CD4-positive, CD25-positive, alpha-beta regulatory T cell (primary cell): ENCODE measurements at places on chromosomes 7 and 10. TPM values are rescaled to one million over a fixed set of nuclear protein-coding genes. Genes with fewer than 3 reads are reported as not detected.

The NEUROD6 gene
- total RNA-seq = not detected

GRCh38 chr7:150962553-150963399 is 15.3 kb downstream of the KCNH2 start:
- H3K27ac ChIP-seq = no peak overlapping the region
- peaks cover 5% of the 10 kb centered on the region for H3K27me3 ChIP-seq
- DNase-seq = peak; percentile 51
- peaks cover 6% of the 10 kb centered on the region for H3K4me1 ChIP-seq

The EIF3A gene
- total RNA-seq = 203 TPM

The NUTM2A gene
- total RNA-seq = 0.86 TPM

DNA sequence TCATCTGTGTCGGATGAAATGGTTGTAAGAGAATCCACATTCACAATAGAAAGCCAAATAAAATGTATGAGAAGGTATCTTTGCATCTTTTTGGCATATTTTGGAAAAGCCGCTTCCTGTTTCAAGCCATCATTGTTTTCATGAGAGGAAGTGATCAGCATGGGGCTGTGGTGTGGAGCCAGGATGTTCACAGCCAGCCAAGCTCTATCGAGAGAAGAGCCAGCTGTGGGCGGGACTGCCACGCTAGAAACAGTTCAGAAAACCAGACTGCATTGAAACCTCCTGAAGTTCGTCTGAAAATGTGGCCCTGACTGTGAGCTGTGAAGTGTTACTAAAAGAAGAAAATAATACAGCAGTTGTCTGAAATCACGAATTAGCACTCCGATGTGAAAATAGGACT is 21.2 kb upstream of the NPS start:
- no peak overlapping the region for H3K4me3 ChIP-seq
- DNase-seq = no peak
- H3K36me3 ChIP-seq = no peaks in the 10 kb centered on the region
- H3K27me3 ChIP-seq = no peaks in the 10 kb centered on the region
- H3K4me1 ChIP-seq = no peaks in the 10 kb centered on the region

The ZNF425 gene
- total RNA-seq = 0.35 TPM

The TMEM236 gene
- total RNA-seq = 0.10 TPM

The DBNL gene
- 104 TPM for total RNA-seq

- H3K4me1 ChIP-seq = no peaks in the 10 kb centered on the region
- no peak overlapping the region for H3K27ac ChIP-seq
- no peak overlapping the region for H3K4me3 ChIP-seq
- DNase-seq = no peak
- H3K36me3 ChIP-seq = no peaks in the 10 kb centered on the region
Measured at GRCh38 chr7:39367451-39367850, 198.8 kb upstream of the YAE1 start.

DNA sequence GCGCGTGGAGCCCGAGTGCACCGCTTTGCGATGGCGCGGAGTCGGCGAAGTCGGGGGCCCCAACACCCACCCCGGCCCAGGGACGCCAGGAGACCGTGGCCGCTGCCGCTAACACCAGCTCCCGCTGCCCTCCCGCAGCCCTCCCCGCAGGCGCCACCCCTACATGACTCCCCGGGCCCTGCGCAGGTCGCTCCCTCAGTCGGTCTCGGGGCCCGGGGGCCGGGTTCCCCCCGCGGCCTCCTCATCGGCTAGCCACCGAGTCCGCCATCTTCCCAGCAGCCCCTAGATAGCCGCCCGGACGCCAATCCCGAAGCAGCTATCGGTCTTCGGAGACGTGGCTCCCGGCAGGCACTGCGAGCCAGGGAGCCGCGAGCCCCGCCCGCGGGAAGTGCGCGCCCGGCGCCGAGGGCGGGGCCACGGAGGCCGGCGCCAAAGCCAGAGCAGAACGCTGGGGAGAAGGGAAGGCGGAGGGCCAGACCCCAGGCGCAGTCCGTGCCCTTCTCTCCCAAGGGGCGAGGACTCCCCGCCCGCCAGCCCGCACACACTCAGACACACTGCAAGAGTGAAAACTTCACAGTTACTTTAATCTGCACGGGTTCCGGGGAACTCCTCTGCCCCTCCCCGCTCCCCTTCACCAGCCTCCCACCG is at the start of gene FASTK:
TSS of gene FASTK (minus strand) at position 288 of the 648 bp plus-strand sequence. CDS start at position 245, 43 bp downstream.
- peaks cover 45% of the 10 kb centered on the region for H3K4me1 ChIP-seq
- H3K27ac ChIP-seq = peak within 1 kb of the TSS; percentile 85
- peaks cover 10% of the 10 kb centered on the region for H3K27me3 ChIP-seq

The MYO1G gene
- total RNA-seq = 427 TPM

The CASP2 gene
- total RNA-seq = 61.4 TPM

GRCh38 chr7:94588075-94588474 is 67.9 kb downstream of the SGCE start:
- no peaks in the 10 kb centered on the region for H3K27me3 ChIP-seq
- H3K36me3 ChIP-seq = no peaks in the 10 kb centered on the region
- no peak overlapping the region for H3K27ac ChIP-seq
- DNase-seq = no peak
- no peaks in the 10 kb centered on the region for H3K4me1 ChIP-seq

GRCh38 chr10:3925184-3925583 is 140.2 kb upstream of the KLF6 start:
- H3K4me1 ChIP-seq = no peaks in the 10 kb centered on the region
- no peak overlapping the region for H3K27ac ChIP-seq
- no peak overlapping the region for H3K4me3 ChIP-seq

DNA sequence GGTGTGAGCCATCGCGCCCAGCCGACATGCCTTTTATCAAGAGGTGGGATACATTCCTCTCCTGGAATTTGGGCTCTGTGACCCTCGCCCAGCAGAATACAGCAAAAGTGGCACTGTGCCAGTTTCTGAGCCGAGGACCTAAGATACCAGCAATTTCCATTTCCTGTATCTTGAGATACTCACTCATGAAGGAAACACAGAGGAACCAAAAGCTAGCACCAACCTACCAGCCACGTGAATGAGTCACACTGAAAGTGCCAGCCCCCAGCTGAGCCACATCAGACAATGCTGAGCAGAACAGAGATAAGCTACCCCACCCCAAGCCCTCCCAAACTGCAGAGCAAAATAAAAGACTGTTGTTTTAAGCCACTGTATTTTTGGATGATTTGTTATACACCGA is 56.3 kb downstream of the CACUL1 start:
- peak overlapping the region; percentile 80 for H3K4me3 ChIP-seq
- peaks cover 12% of the 10 kb centered on the region for H3K36me3 ChIP-seq
- H3K27me3 ChIP-seq = no peaks in the 10 kb centered on the region
- peaks cover 24% of the 10 kb centered on the region for H3K4me1 ChIP-seq
- peak overlapping the region; percentile 71 for H3K27ac ChIP-seq

GRCh38 chr7:13563257-13563656 is 426.2 kb downstream of the ETV1 start:
- no peaks in the 10 kb centered on the region for H3K27me3 ChIP-seq
- H3K27ac ChIP-seq = no peak overlapping the region
- no peaks in the 10 kb centered on the region for H3K4me1 ChIP-seq

GRCh38 chr7:21169667-21170580 is 258.0 kb upstream of the SP4 start:
- peaks cover 6% of the 10 kb centered on the region for H3K27me3 ChIP-seq
- H3K4me3 ChIP-seq = no peak overlapping the region
- H3K36me3 ChIP-seq = no peaks in the 10 kb centered on the region
- H3K4me1 ChIP-seq = no peaks in the 10 kb centered on the region
- DNase-seq = no peak

DNA sequence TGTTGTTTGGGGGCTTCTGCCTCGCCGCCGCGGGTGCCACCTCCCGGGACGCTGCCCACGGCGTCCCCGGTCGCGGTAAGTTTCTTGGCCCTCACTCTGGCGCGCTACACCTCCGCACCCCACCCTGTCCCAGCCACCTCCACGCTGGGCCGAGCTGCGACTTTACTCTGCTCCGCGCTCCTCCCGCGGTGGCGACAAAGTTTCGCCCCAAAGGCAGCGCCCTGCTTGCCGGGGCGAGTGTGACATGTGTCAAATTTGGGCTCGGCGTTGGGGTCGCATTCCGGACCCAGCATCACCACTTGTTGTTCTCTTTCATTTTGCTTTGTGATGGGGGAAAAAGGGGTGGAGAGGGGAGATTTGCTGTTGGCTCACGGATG is 167.7 kb upstream of the PPP1R3A start:
- H3K4me3 ChIP-seq = no peak overlapping the region
- peaks cover 43% of the 10 kb centered on the region for H3K27me3 ChIP-seq
- no peak overlapping the region for H3K27ac ChIP-seq

DNA sequence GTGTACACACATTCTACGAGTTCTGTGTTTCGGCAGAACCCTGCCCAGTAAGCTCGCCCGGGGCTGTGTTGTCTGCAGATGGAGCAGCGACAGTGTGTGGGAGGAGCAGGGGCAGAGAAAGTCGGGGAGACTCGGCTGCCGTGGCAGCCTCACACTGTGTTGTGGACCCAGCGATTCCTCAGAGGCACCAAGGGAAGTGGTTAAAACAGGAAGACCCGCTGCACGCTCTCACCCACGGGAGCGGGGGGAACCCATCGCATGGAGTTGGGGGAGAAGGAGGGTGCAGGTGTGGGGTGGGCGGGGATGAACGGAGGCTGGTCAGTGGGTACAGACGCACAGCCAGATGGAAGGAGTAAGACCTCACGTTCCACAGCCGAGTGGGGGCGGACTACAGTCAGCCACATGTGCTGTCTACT is 250.2 kb downstream of the ELFN1 start:
- peaks cover 25% of the 10 kb centered on the region for H3K36me3 ChIP-seq
- H3K27ac ChIP-seq = peak overlapping the region; percentile 48
- H3K4me3 ChIP-seq = peak overlapping the region; percentile 55
- H3K4me1 ChIP-seq = peaks cover 77% of the 10 kb centered on the region
- H3K27me3 ChIP-seq = no peaks in the 10 kb centered on the region

DNA sequence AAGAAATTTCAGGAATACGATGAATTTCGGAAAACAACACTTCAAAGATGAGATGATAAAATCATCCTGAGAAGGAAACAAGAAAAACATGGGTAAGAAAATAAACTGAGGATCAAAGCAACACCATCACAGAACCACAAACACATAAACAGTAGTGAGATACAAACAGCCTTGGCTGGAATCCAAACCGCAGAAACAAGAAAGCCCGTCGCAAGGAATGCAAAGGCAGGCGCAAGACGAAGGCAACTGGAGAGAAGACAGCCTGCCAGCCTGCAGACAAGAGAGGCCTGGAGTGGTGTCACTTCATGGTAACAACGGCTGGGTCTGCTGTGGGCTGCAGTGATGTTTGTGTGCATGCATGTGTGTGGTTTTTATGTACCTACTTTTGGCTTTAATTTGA is 61.8 kb upstream of the DRGX start:
- H3K4me1 ChIP-seq = no peaks in the 10 kb centered on the region
- DNase-seq = no peak

DNA sequence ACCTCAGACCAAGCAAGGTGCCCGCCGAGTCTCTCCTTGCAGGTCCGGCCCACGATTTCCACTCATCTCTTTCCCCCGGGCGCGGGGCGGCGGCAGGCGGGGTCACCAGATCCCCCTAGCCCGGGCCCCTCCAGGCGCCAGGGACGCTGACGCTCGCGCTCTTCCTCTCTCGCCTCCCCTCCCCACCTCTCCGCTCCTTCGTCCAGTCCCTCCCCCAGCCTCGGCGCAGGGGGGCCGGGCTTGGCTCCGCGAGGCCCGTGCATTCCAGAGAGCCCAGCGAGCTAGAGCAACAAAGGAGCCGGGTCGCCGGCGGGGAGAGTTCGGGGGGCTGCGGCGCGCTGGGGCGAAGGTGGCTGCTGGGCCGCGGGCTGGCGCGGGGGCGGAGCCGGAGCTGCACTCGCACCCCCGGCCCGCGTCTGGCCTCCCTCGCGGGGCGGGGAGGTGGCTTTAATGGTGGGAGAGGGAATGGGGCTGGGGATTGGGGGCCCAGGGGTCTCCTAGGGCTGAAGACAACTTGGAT is at the start of gene SMO:
TSS of gene SMO (plus strand) at position 262 of the 520 bp plus-strand sequence. CDS start 519 bp downstream, outside the sequence.
- DNase-seq = no peak
- no peaks in the 10 kb centered on the region for H3K36me3 ChIP-seq
- H3K4me1 ChIP-seq = peaks cover 7% of the 10 kb centered on the region
- H3K4me3 ChIP-seq = no peak within 1 kb of the TSS
- H3K27ac ChIP-seq = no peak within 1 kb of the TSS

The VWDE gene
- 0.86 TPM for total RNA-seq

DNA sequence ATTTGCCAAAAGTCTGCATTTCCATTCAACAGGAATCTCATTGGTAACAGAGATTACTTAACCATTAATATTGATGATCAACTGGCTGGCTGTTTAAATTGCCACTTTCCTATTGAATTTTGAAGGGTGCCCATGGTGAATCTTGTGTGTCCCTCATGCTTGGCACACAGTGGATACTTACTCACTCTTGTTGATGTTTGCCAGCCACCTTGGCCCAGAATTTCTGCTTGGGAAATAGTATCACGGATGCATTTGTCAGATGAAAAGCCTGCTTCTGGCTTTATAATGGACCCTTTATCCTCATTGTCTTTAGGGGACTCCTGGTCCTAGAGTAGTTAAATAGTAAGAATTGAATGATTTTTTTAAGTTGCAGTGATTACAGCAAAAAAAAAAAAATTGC is 52.0 kb downstream of the MMRN2 start:
- no peak overlapping the region for H3K4me3 ChIP-seq
- H3K36me3 ChIP-seq = peaks cover 11% of the 10 kb centered on the region

DNA sequence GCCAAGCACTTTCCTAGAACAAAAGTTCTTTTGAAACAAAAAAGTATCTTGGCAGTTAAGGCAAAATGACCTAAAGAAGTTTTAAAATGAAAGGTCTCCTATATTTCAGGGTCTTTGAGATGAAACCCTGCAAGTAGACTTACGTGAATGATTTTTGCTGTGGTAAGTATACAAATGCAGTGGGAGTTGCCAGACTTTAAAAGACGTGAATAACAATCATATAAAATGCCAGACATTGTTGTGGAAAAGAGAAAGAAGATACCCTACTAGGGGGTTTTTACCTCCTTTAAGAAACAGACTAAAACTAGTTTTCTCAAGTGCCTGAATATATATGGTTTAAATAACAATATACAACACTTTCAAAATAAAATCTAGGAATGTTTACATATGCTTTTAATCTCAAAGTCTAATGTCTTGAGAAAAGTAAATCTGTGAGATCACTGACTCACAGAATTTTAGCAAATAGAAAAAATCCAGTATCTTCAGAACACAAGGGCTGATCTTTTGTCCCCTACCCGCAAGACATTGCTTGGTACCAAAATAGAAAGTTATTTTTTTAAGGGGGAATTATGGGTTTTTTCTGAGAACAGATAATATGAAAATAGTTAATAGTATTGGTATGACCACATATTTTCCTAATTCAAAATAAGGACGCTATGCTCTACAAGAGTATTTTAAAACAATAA is 29.5 kb downstream of the LRRC17 start:
- no peak overlapping the region for H3K4me3 ChIP-seq
- no peaks in the 10 kb centered on the region for H3K36me3 ChIP-seq
- no peaks in the 10 kb centered on the region for H3K4me1 ChIP-seq
- DNase-seq = no peak
- no peaks in the 10 kb centered on the region for H3K27me3 ChIP-seq
